Hematopoietic multipotent progenitor cell treated with erythropoietin and hydrocortisone succinate and interleukin-3 and kit ligand, for 6 days (in vitro differentiated cells): ENCODE measurements at places on chromosomes 7 and 10.
A peak's percentile ranks its signal among the peaks of the same experiment; 100 is the strongest.

DNA sequence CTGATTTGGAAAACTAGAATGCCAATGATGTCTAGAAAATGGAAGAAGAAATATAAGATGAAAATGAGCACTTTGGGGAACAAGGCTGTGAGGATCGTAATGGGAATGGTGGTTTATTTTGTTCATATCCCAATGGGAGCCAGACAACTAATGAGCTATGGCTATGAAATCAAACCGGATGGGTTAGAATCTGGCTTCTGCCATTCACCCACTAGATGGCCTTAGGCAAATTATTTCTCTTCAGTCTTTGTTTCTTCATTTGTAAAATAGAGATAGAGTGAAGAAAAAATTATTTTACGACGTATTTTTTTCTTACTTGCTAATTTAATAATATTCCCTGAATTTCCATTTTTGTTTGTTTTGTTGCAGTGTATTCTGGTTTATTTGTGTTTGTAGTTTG is 572.1 kb upstream of the IGFBP3 start:
- no peak for DNase-seq

DNA sequence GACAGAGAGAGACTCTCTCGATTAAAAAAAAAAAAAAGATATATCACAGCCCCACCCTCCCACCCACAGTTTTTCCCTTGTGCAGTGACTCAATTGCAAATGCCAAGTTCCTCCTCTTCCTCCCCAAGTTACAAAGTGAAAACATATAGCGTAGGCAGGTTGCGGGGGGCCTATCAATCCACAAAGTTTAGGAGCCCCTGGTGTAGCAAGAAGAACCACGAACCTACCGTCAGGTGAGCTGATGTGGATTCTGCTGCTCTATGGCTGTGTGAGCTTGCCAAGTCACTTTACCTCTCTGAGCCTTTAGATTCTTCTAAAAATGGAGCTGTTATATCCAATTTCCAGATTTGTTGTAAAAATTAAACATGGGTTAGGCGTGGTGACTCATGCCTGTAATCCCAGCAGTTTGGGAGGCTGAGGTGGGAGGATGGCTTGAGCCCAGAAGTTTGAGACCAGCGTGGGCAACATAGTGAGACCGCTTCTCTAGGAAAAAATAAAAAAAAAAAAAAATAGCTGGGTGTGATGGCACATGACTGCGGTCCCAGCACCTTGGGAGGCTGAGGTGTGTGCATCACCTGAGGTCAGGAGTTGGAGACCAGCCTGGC is 8.2 kb upstream of the RHBDD2 start:
- no peak for DNase-seq

GRCh38 chr10:48251525-48252353 is 22.8 kb downstream of the FRMPD2 start:
- DNase-seq: no peak

DNA sequence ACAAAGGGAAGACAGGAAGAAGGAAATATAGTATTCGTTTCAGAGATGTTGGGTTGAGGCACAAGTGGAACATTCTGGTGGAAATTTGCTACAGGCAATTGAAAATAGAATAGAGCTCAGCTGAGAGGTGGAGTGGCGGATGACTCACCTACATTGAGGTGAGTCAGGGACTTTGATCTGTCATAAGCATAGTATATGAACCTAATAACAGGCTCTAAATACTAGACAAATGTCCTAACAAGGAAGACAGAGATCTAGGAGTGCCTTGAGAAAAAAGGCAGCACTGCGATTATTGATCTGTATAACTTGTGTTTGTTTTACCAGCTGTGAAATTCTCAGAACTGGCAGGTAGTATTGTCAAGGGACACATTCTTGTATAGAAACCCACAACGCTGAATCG is 907 bp upstream of the IFRD1 start:
- no peak for DNase-seq

DNA sequence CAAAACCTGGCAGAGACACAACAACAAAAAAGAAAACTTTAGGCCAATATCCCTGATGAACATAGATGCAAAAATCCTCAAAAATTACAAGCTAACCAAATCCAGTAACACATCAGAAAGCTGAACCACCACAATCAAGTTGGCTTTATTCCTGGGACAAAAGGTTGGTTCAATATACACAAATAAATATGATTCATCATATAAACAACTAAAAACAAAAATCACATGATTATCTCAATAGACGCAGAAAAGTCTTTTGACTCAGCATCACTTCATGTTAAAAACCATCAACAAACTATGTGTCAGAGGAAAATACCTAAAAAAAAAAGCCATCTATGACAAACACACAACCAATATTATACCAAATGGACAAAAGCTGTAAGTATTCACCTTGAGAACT is 283.5 kb downstream of the THSD7A start:
- DNase-seq: no peak

DNA sequence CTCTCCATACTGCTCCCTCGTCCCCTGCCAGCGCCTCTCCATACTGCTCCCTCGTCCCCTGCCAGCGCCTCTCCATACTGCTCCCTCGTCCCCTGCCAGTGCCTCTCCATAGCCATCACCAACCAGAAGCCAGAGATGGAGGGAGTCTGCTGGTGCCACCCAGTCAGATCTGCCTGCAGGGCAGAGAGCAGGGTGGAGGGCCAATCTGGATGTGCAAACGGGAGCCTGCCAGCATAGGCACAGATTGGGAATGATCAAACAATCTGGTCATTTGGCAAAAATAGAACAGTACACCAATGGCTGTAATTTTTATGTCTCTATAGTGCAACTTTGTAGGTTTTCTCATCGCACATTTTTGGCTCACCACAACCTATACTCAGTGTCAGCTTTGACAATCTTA is 76.9 kb upstream of the LRRC4 start:
- DNase-seq: no peak

- no peak for DNase-seq
Observed at GRCh38 chr10:124792998-124793352, 1.3 kb upstream of the EEF1AKMT2 start.

GRCh38 chr7:47549916-47550315 is 32.0 kb downstream of the TNS3 start:
- DNase-seq: no peak

- DNase-seq: no peak
Observed at GRCh38 chr7:47147213-47147631, 434.7 kb downstream of the TNS3 start.

DNA sequence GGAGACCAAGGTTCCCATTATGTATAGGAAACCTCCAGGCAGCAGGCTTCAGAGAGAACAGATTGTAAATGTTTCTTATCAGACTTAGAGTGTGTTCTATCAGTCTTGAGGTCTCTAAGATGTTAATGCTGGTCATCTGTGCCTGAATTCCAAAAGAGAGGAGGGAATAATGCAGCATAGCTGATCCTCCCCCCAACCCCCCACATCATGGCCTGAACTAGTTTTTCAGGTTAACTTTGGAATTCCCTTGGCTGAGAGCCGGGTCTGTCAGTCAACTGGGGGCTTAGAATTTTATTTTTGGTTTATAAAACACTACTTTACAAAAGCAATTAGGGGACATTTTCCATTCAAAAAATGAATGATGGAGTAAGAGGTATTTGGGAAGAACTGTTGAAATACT is 184.3 kb downstream of the NEBL start:
- DNase-seq: no peak

- peak; percentile 43 for DNase-seq
Observed at GRCh38 chr10:100636848-100637553, 101.3 kb downstream of the HIF1AN start.

DNA sequence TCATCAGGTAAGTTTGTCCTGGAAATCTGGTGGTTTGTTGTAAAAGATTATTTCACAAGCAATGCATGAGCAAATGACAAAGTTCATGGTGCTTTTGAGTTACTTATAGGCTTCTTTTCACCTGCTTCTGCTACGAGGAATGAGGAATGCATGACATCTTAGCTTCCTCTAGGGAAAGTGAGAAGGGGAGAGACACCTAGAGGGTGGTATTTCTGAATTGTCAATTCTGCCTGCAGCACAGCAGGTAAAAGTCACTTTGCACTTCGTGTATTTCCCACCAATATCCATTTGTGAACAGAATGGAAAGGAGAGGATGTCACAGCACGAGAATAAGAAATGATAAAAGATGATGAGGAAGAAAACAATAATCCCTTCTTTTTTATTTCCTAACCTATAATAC is 153.4 kb upstream of the FEZF1 start:
- DNase-seq: no peak

GRCh38 chr7:103824251-103824650 is 165.2 kb downstream of the RELN start:
- no peak for DNase-seq

GRCh38 chr10:21100190-21100589 is 203.1 kb upstream of the NEBL start:
- DNase-seq: no peak

GRCh38 chr10:45454859-45455258 is 80.8 kb downstream of the ALOX5 start:
- no peak for DNase-seq

- peak; percentile 72 for DNase-seq
Observed at GRCh38 chr7:151351027-151351426, 9.4 kb downstream of the NUB1 start.

- peak; percentile 7 for DNase-seq
Observed at GRCh38 chr7:106199813-106200364, 84.9 kb downstream of the NAMPT start.

GRCh38 chr10:52111101-52111891 is 202.8 kb upstream of the DKK1 start:
- DNase-seq: no peak

DNA sequence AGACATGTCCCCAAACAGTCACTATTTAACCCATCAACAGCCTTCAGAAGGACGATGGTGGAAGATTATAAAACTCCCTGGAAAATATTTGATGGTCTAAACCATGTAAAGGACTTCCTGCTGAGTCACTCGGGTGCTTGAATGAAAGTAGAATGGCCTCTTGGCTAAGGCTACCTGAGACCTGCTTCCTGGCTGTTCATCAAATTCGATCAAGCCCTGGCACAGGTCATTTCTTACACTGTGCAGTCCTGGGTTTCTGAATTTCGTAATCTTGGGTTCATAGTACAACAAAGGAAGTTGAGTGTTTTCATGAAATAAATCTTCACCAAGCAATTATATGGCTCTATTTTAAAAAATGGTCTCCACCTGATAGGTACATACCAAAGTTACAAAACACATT is 260.3 kb upstream of the RNF32 start:
- DNase-seq: no peak

DNA sequence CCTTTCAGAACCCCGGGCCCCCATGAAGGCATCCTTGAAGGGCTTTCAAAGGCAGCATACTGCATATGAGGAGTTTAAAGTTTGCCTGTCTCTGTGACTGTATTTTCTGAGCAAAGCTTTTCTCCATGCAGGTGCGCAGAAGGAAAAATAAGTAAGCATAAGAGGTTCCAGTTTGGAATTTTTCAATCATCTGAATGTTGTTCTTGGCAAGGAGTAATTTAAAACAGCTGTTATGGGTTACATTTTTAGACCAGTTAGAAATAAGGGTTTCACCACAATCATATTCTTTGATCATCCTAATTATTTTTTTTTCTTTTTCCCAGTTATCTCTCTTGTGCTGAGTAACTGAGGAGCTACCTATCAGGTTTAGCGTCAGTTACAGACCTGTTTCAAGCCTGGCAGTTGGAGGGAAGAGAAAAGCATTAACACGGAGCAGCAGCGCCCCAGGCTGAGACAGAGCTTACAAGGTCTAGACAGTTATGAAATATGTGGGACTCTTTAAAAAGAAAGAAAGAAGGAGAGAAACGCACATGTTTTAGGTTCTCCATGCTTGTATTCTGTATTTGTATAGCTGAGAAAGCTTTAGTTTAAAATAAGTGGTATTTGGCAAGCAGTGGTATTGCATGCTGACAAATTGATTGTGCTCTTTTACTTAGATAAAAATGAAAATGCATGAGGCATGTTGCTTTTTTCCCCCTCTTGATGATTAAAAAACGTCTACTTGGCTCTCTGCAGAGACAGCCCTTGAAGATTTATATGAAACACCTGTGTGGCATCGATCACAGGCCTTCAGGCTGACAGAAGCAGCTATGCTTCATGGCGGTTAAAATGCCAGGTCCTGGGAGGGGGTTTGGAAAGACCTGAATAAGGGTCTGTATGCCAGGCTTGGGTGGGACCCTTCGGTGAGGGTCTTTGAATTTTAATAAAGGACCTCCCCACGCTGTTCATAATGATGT is 157.6 kb downstream of the GRK5 start:
- DNase-seq: no peak

DNA sequence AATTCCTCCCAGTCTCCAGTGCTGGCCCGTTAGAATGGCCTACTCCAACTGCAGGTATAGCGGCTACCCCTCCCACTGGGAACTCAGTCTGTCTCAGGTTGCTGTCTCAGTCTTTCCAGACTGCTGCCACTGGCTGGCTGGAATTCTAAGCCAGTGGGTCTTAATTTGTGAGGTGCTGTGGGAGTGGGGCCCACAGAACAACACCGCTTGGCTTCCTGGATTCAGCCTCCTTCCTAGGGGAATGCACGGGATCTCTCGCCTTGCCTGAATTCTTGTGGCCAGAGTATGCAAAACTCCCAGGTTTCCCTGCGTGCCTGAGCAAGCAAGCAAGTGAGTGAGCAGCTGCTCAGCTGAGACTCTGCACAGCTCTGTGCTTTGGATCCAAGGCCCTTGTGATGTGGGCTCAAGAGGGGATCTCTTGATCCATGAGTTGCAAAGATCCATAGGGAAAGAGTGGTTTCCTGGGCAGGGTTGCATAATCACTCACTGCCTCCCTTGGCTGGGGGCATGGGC is 41.5 kb upstream of the GPR141 start:
- DNase-seq: no peak

DNA sequence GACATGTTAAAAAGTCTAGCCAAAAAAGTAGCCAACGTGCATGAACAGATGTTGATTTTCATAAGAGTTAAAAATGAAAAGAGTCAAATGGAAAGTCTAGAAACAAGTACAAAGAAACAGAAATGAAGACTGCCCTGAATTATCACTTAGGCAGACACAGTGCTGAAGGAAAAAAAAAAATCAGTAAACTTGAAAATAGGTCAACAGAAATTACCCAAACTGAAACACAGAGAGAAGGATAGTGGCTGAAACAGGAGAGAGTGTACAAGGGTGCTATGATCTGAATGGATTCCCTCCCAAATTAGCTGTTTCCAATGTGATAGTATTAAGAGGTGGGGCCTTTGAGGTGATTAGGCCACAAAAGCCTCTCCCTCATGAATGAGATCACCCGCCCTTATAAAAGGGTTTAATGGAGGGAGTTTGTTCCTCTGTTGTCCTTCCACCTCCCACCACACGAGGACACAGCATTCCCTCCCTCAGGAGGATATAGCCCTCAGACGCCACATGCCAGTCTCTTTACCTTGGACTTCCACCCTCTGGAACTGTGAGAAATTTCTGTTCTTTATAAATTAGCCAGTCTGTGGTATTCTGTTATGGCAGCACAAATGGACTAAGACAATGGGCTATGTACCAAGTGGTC is 249.7 kb downstream of the AHR start:
- DNase-seq: no peak

- no peak for DNase-seq
Observed at GRCh38 chr10:35565602-35566081, 39.5 kb upstream of the GJD4 start.

GRCh38 chr7:143519411-143520131 is 41.9 kb downstream of the TAS2R41 start:
- DNase-seq: peak; percentile 22

GRCh38 chr10:3372281-3372680 is 199.7 kb upstream of the PITRM1 start:
- no peak for DNase-seq

GRCh38 chr7:3043544-3044371 is at the start of gene CARD11:
Gene CARD11, minus strand, starts transcription at chr7:3043867. Its CDS starts 85,361 bp downstream, at chr7:2958506.
- peak; percentile 73 for DNase-seq
